Osteocyte (in vitro differentiated cells): ENCODE measurements at places on chromosomes 5 and 9. TPM values are rescaled to one million over a fixed set of nuclear protein-coding genes. Genes with fewer than 3 reads are reported as not detected.

DNA sequence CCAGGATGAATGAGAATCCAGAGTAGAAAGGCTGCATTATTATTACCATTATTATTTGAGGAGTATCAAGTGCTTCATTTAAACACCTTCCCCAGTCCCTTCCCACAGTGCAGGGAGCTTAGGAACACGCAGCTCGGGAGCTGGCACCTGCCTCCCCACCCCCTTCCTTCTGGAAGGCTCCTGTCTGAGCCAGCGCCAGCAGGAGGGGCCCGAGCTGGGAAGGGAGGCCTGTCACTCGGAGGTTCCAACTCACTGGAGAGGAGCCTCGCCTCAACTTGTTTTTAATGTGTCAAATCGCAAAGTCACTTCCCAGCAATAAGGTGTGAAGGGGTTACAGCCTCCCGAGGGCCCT, 156.4 kb upstream of the IRX4 start:
- DNase-seq = no peak
- H3K4me1 ChIP-seq = no peaks in the 10 kb centered on the region
- no peak overlapping the region for H3K4me3 ChIP-seq
- peaks cover 15% of the 10 kb centered on the region for H3K27me3 ChIP-seq
- H3K36me3 ChIP-seq = no peaks in the 10 kb centered on the region

- DNase-seq = no peak
- peaks cover 13% of the 10 kb centered on the region for H3K4me1 ChIP-seq
- H3K27me3 ChIP-seq = no peaks in the 10 kb centered on the region
- no peak overlapping the region for H3K4me3 ChIP-seq
These were observed 182.0 kb downstream of the GRIA1 start for GRCh38 chr5:153672347-153673090.

ZNF483 gene
- total RNA-seq = 5.2 and 6.3 TPM in 2 replicates

- DNase-seq = no peak
- H3K27ac ChIP-seq = no peak overlapping the region
- H3K4me3 ChIP-seq = no peak overlapping the region
- peaks cover 33% of the 10 kb centered on the region for H3K36me3 ChIP-seq
- no peaks in the 10 kb centered on the region for H3K27me3 ChIP-seq
These were observed 487.7 kb downstream of the SEMA5A start for GRCh38 chr5:9058161-9058560.

SLCO6A1 gene
- 0.65 and 0.78 TPM in 2 replicates for total RNA-seq

GRCh38 chr5:44801992-44802391, 6.8 kb upstream of the MRPS30 start:
- no peak overlapping the region for H3K4me3 ChIP-seq
- no peaks in the 10 kb centered on the region for H3K4me1 ChIP-seq

DNA sequence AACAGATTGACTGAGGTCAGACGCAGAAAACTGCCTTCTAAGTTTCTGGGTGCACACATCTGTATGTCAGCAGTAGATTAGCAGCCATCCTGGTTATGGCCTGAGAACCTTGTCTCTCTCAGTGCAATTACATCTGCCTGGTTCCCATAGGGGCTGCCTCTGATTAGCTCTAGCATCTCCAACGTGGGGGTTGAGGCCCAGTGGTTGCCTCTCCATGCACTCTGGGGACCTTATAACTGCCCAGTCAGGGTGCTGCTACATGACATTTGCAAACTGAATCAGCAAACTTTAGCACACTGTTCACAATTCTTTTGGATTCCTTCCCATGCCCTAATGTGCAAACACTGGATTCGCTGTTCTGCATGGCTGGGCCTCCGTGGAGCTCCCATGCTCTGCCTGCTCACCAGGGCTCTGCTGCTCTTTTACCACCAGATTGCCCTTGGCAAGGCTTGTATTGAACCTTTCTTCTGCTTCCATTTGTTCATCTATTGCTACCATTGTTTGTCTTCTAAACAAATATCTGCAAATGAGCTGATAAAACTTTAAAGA, 36.2 kb downstream of the SNX18 start:
- no peaks in the 10 kb centered on the region for H3K4me1 ChIP-seq
- no peaks in the 10 kb centered on the region for H3K27me3 ChIP-seq
- DNase-seq = no peak
- no peak overlapping the region for H3K4me3 ChIP-seq
- no peak overlapping the region for H3K27ac ChIP-seq
